ENCODE measurements at places on chromosomes 1 and 21. TPM values are rescaled to one million over a fixed set of nuclear protein-coding genes. Genes with fewer than 3 reads are reported as not detected.

The ZBTB8A gene
- polyA plus RNA-seq = 3.0 TPM

The IFNLR1 gene
- polyA plus RNA-seq = 7.5 TPM

The S100A2 gene
- 6.9 TPM for polyA plus RNA-seq

The MYOC gene
- not detected for polyA plus RNA-seq

The CFHR3 gene
- polyA plus RNA-seq = 1.7 TPM

The LMX1A gene
- not detected for polyA plus RNA-seq

The C1orf232 gene
- polyA plus RNA-seq = not detected

Data from hepatocyte (in vitro differentiated cells).